ENCODE measurements at places on chromosomes 12 and 14. TPM values are rescaled to one million over a fixed set of nuclear protein-coding genes. Genes with fewer than 3 reads are reported as not detected.

Gene COPS7A
- polyA plus RNA-seq, result 62.9 TPM

GRCh38 chr14:27314231-27314630, 716.4 kb upstream of the NOVA1 start:
- DNase-seq, result no peak

DNA sequence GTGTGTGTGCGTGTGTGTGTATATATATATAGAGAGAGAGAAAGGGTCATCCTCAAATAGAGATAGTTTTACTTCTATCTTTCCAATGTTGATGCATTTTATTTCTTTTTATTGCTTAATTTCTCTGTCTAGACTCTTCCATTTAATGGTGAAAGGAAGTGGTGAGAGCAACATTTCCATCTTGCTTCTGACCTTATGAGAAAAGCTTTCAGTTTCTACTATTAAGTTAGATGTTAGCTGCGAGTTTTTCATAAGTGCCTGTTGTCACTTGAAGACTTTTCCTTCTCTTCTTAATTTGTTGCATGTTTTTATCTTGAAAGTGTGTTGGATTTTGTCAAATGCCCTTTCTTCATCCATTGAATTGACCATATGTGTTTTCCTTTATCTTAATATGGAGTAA, 304.4 kb upstream of the FAR2 start:
- no peak for DNase-seq

DNA sequence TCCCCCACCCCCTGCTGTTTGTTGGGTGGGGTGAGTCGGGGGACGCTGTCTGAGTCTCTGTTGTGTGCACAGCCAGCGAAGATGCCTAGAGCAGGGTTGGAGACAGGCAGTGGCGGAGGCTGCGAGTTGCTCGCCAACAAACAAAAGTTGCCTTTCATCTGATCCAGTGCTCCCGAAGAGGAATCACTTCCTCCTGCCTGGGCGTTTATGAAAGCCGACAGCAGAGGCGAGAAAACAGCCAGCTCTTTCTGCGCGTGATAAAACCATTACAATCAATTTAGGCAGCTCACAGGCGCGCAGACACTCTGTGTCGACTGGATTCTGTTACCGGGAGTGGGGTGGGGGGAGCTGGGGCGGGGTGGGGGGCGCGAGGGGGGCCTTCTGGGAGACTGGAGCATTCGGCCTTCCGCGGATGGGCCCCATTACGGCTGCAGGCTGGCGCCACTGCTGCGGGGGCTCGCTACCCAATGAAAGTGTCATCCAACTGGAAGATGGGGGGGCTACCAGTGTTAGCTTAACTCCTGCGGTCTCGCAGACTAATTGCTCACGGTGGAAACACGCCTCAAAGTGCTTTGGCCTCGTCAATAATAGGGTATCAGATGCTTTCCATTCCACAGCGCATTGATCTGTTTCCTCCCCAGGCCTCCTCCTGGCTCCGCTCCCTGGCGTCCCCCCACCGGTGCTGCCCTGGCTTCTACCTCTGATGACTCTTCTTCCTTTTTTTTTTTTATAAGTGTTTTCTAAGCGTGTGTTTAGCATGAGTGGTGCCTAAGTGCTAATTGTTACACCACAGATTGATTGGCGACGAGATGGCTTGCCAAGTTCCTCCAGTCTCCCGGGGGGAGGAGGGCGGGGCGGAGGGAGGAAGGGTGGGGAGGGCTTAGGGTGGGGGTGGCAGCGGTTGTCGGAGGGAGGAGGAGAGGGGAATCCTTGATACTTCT, 678.4 kb downstream of the MED13L start:
- DNase-seq, result peak; percentile 80

DNA sequence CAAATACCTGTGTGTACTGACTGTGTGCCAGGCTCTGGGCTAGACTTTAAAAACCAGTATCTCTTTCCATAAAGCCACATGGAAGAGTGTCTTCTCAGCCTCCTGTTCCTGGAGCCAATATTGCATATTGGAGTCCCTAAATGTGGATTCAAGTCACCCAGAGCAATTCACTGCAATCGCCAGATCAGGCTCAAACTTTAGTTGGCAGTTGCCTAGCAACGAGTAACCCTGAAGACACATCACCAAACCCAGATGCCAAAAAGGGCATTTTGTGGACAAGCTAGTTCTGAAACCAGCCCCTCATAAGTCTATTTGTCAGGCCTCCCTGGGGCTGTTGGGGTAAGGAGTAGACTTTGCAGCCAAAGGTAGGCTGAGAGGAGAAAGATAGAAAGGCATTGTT, 13.7 kb downstream of the DPF3 start:
- no peak for DNase-seq

- DNase-seq, result no peak
Observed at GRCh38 chr14:67167420-67168109, 21.7 kb upstream of the GARIN2 start.

Gene SERPINA10
- polyA plus RNA-seq, result not detected

Gene RNF212B
- polyA plus RNA-seq, result not detected

DNA sequence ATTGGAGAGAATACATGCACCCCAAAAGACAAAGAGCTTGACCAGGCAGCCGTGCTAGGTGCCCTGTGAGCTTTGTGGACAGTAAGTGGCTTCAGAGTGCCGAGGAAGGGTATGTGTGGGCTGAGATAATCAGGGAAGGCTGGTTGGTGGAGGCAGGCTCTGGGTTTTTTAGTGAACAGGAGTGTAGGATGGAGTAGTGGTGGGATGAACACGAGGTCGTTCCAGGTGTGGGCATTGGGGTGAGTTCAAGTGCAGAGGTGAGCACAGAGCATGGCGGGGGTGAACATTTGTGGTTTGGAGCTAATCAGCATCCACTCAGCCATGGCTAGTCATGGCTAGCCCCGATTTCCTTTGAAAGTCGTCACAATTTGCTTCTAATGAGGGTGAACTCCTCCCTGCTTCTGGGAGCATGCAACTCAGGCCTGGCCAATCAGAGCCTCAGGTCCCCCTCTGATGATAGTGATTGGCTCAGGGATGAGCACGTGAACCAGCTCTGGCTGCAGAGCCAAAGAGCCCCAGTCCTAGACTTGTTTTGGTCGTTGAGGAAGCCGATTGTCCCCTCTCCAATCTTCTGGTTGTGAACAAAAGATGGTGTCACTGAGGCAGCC, 40.7 kb upstream of the TCL1B start:
- DNase-seq, result no peak

Gene KLRC3
- polyA plus RNA-seq, result not detected

Gene GSG1
- polyA plus RNA-seq, result 7.2 TPM

DNA sequence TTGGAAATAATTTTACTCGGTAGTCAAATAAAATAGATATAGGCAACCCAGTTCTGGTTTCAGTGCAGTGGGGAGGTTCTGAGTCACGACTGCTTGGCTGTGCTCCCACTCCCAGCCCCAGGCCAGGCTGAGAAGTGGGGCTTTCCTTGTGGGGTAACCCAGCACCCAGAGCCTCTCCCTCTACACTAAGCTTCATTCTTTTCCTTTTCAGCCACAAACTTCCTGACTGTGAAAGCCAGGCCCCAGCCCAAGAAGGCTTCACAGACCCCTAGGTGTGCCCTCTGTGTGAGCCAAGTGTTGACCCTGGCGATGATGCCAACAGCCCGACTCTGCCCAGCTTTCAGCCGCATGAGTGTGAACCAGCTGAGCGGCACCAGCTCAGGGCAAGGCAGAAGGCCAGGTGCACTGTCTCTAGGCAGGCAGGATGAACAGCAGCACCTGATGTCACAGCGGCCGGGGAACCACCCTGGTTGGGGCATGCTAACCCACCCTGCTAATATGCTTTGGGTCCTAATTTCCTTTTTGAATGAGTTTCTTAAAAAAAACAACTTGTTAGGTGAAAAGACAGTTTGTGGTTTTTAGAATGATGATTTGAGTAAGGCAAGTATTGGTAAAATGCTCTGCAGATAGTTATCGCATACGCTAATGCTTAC, 42.2 kb upstream of the ATP23 start:
- no peak for DNase-seq

- no peak for DNase-seq
Observed at GRCh38 chr12:66242311-66242710, 53.3 kb downstream of the IRAK3 start.

DNA sequence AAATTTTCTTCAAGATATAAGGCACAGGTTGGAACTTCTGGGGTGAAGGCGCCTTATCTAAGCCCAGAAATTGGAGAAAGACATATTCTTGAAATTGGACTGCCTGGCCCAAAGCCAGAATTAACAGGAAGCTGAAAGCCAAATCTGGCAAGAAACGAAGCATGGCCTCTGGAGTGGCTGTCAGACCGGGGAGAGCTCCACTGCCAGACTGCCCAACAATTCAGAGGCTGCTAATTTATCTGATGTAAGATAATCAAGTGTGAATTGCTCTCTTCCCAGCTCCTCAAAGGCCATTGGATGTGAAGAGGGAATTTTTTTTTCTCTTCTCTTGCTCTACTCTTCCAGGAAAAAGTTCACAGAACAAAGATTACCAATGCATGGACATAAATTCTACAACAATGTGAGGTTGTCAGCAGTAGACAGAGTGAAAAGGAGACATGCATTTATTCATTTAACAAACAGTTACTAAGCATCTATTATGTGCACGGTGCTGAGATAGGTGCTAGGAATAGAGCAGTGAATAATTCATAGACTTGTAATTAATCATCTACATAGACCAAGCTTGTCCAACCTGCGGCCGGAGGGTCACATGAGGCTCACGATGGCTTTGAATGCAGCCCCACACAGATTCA, at the start of gene GDF3:
Gene GDF3 (minus strand): TSS at position 210 of the 632 bp plus-strand sequence. CDS start 47 bp downstream, at position 163.
- no peak for DNase-seq

GRCh38 chr14:39276005-39276404, 42.3 kb downstream of the MIA2 start:
- DNase-seq, result no peak

DNA sequence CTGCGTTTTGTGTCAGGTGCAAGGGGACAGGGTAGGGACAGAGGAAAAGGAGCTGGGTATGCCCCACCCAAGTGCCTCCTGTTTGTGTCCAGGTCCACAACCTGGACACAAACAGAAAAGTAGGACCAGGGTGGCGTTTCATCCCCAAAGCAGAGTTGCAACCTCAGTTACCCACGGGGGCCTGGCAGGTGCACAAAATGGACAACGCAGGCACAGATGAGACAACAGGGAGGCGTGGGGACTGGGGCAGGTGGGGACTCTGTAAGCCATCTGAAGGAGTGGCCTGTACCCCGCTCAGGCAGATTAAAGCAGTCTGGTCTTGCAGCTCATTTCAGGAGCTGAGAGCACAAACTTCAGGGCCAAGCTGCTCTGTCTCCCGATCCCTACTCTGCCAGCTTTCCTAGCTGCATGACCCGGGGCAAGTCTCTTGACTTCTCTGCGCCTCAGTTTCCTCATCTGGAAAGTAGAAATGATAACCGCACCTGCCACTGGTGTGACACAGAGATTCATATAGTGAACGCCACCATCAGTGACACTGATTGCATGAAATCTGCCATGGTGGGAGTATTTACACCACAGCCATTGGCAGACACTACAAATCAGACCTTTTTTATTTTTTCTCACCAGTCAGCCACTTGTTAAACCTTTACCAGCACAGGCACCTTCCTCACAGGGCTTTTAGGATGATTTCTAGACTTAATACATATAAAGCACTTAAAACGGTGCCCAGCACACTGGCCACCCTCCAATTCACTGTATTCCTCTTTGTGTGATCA, 123.0 kb downstream of the PHETA1 start:
- no peak for DNase-seq

Gene CLEC4D
- not detected for polyA plus RNA-seq

DNA sequence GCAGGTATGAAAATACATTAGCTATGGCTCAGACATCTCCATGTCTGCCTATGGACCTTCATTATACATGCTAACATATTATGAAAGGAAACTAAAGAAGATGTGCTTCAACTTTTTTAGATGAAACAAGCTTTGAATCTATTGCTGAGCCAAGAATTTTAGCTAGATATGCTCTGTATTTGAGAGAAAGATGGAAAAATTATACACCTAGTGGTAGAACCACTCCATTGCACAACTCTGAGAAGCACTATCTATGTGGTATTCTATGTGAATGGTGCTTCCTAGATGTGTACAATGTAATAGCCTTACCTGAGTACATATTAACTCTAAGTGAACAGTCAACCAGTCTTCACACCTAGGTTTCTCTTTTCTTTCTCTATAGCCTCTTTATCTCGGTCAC, 17.3 kb downstream of the EPYC start:
- no peak for DNase-seq

GRCh38 chr14:103023881-103024473, 33.4 kb downstream of the CDC42BPB start:
- DNase-seq, result peak; percentile 56

DNA sequence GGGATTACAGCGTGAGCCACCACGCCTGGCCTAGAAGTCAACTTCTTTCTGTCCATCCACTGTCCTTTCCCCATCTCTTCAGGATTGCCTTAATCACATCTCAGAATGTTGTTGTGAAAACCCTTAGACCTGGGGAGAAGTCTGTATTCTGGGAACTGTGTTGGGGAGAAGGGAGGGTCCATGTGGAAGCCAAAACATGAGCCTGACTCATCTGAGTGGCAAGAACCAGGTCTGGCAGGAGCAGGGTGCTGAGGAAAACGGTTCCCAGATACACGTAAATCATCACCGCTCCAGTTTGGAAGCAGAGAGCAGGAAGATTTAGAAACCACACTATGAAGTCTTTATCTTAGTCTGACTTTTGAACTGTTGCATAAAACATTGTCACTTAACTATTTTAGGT, 245.6 kb upstream of the RGS6 start:
- DNase-seq, result peak; percentile 19

Gene RNASE3
- 1.2 TPM for polyA plus RNA-seq

GRCh38 chr12:44389038-44389437, 487.1 kb downstream of the NELL2 start:
- DNase-seq, result no peak

GRCh38 chr14:101916816-101917412, 47.5 kb upstream of the DYNC1H1 start:
- no peak for DNase-seq

GRCh38 chr12:50215033-50215432, 47.9 kb upstream of the CERS5 start:
- no peak for DNase-seq

- peak; percentile 37 for DNase-seq
Observed at GRCh38 chr12:9634177-9634803, 26.6 kb upstream of the KLRB1 start.

- no peak for DNase-seq
Observed at GRCh38 chr14:23942587-23942986, 11.0 kb upstream of the DHRS4 start.

DNA sequence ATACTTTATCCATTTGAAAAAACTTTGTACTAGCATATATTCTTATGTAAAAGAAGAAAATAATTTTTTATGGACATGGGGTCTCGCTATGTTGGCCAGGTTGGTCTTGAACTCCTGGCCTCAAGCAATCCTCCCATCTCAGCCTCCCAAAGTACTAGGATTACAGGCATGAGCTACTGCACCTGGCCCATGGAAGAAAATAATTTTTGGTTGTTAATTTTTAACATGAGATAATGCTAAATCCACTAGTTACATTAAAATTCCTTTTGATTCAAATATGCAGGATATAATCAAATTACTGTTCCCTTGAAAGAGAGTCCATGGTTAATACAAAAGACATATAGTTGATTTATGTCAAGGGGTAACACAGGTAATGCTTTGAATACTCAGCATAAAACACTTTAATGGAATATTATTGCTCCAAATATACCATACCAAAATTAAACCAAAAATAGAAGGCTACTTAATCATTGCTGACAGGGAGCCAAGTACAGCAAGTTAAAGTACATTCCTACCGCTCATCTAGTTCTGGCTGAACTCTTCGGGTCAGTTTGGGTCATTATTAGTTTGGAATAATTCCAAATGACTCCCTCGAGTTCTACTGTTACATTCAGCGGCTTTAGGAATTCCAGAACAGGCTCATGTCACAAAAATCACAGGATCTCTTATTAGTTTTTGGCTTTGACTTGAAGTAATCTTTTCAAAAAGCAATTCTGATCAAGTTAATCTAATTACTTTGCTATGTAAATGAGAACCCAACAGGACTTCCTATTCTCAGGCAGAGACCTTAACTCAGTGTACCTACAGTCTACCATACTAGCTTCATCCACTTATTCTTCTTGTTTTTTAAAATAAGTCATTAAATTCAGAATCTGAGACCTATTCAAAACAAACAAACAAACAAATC, 6.1 kb downstream of the SOS2 start:
- peak; percentile 67 for DNase-seq

Measured in muscle of back (tissue), 13 donors.